ENCODE measurements at places on chromosomes 16 and 17.

GRCh38 chr17:41118721-41119120, 548 bp upstream of the KRTAP4-11 start:
- no peak for DNase-seq

GRCh38 chr16:71894229-71894920, 956 bp upstream of the IST1 start:
- peak; percentile 51 for DNase-seq

- DNase-seq: no peak
These were observed 62.4 kb downstream of the SOX9 start for GRCh38 chr17:72183194-72183685.

DNA sequence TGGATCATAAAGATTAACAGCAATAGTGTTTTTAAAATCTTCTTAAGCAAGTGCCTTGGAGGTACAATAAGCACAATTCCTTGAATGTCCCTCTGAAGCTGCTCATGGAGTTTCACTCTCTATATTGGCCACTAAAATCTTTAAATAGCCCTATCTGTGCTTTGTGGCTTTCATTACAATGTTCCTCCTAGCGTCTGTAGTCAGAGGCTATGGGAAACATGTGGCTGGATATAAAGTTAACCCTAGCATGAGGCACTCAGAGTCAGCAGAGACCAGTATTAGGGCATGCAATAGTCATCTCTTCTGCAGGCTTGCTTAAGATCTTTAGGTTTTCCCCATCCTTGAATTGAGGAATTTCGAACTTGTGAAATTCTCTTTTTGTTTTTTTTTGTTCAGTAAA, 668.2 kb downstream of the CDH11 start:
- no peak for DNase-seq

DNA sequence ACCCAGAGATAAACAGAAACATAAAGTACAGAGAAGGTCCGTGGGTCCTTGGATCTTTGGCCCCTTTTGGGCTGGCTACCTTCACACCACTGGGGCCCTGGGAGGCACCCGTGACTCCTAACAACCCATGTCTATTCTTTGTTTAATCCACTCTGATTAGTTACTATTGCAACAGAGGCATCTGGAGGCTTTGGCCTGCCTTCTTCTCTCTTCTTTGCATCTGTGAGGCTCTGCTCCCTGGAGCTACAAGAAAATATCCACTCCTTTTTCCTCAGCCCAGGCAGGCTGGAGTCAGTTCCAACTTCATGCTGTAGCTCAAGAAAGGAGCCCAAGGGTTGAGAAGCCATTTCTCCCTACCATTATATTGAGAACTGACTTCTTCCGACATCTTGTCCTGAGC, 9.5 kb upstream of the CMIP start:
- no peak for DNase-seq

- DNase-seq: no peak
These were observed 341.5 kb downstream of the SNX29 start for GRCh38 chr16:12317856-12318537.

DNA sequence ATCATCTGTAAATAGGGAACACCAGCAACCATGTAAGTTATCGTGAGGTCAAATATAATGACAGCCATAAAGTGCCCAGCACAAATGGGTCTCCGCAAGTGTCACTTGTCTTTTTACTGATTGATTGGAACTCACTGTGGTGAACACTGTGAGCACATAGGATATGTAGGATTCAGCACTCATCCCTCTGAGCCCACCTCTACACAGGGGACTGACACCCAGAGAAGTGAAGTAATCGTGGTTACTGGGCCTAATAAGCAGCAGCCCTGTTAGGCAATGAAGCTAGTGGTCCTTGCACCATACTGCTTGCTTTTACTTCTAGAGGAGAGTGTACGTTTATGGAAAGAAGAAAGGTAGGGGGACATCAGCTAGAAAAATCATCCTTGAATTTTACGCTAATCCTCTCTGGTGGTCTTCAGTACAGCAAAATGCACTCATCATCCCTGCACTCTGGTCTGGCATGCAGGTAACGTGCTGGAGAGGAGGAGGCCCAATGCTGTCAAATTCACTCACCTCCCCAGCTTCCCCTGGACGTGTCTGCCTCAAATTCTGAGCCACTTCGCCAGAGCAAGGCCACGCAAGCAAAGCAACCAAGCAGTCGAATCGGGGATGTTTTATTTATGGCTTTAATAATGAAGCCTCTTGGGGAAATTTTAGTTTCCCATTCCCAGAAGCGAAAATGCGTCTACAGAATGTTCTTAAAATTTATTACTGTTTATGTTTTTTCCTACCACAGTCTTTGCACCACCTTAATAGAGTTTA, 74.7 kb downstream of the YPEL2 start:
- DNase-seq: no peak

DNA sequence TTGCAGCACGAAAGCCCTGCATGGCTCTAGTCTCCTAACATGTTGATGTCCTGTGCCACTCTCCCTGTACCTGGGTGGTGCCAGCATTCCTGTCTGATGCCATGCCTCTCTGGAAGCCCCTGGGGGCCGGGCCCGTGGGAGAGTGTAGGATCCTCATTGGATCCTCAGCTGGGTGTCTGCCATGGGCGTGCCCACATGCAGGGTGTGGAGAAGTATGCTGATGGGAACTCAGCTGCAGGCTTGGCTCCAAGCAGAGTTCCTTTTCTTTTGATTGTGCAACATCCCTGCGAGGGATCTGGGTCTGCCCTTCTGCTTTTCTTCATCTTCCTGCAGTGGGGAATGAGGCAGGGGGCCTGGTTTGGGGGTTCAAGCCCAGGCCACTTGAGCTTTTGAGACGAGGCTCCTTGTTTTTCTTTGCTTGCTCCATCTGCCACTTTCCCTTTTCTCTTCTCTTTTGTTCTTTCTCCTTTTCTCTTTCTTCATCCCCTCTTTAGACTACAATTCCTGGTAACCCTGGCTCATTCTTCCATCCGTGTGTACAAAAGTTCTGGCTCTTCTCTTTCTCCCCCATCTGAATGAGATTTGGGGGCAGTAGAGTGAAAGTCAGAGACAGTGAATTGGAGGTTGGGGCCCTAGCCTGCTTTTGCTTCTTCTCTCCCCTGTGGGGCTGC, 32.9 kb downstream of the KSR1 start:
- DNase-seq: peak; percentile 42

DNA sequence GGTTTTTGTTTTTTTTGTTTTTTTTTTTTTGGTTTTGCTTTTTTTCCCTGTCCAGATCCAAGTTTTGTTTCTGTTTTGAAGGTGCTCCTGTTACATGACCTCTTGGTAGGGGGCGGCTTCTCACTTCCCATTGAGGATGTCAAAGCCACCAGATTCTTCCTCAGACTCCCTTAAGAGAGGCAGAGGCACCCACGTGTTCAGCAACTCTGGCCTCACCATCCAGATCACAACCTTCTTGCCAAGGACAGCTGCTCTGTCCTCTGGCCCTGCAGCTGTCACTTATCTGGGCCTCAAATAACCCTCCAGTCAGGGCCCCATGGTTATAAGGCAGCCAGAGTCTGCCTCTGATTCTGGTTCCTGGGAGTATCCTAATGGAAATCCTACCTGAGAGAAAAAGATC, 208.5 kb downstream of the STX8 start:
- DNase-seq: no peak

- DNase-seq: no peak
These were observed 99.7 kb upstream of the CDH13 start for GRCh38 chr16:82527101-82527500.

DNA sequence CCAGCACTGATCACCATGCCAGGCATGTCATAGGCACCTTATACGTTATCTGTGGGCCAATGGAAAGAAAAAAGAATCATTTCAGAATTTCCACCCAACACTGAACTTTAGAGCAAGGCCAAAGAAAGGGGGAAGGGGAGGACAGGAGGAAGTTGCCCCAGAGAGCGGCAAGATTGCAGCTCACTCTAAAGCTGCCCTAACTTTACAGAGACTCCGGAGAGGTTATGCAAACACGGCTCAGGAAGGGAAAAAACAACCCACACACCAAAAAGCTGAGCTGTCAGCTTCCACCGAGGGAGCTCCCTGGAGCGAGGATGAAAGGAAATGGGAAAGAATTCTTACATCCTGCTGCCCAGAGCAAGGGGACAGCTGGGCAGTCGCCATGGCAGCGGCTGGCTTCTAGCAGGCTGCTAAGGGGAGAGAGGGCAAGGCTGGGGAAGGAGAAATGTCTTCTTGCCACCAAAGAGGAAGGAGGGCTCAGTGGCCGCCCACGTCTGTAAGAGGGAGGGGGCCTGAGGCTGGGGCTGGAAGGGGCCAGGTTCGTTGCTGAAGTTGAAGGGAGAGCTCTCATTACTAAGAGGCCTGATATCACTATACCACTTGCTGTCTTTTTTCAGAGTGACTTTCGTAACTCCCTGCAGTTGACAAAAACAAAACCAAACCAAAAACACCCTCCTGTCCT, 18.2 kb downstream of the COTL1 start:
- DNase-seq: peak; percentile 57

DNA sequence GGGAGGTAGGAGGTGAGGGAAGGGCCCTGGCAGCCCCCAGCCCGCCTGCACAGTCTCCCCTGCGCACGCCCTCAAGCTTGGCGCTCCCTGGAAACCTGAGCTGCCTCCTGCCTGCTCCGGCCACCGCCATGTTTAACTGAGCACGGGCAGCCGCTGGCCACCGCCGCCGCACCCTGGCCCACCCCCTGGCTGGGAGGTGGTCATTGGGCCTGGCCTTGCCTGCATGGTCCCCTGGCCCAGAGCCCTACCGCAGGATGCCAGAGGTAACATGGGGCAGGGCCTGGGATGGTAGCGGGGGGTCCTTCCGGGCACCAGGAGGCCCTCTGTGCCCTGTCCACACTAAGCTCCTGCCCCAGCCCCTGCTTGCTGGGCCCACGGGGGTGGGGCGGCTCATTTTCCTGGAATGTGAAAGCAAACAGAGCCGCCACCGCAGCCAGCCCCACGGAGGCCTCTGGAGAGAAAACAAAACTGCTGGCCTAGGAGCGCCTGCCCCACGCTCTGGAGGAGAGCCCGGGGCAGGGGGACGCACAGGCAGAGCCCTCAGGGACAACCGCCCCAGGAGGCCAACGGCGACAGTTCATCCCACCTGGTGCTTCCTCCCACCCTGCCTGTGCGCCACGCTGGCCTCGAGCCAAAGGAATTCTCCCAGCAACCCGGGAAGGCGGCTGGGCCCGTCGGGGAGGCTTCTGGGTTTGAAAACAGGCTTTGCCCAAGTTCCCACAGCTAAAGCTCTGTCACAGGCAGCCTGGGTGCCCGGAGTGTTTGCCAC, 8.9 kb downstream of the NHERF2 start:
- no peak for DNase-seq

DNA sequence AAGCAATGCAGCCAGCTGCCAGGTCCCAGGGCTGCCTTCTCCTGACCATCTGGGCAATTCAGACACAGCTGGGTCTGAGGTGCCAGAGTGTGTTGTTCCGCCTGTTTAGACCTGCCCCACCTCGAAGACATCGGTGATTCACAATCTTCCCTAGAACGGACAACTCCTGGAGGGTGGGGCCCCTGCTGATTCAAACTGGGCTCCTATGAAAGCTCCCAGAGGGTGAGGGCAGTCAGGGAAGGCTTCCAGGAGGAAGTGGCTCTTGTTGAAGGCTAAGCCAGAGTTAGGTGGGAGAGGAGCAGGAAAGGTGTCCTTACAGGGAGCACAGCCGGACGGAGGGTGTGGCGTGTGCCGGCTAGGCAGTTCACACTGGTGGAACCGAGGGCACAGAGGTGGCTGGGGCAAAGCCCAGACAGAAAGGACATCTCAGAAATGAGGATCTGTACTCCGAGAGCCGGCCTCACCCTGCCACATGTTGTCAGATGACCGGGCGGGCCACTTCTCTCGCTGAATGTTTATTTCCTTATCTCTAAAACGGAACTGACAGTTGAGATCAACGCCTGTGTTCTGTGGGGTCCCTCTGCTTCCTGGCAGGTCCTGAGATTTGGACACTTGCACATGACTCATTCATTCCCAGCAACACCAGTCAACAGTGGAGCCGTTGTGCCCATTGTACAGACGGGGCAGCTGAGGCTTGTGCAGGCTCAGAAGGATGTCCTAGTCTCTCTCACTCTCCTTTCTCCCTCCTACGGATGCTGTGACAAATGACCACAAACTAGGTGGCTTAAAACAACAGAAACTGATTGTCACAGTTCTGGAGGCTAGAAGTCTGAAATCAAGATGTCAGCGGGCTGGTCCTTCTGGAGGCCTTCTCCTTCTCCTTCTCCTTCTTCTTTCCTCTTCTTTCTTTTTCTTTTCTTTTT, 26.9 kb upstream of the LITAF start:
- peak; percentile 78 for DNase-seq

DNA sequence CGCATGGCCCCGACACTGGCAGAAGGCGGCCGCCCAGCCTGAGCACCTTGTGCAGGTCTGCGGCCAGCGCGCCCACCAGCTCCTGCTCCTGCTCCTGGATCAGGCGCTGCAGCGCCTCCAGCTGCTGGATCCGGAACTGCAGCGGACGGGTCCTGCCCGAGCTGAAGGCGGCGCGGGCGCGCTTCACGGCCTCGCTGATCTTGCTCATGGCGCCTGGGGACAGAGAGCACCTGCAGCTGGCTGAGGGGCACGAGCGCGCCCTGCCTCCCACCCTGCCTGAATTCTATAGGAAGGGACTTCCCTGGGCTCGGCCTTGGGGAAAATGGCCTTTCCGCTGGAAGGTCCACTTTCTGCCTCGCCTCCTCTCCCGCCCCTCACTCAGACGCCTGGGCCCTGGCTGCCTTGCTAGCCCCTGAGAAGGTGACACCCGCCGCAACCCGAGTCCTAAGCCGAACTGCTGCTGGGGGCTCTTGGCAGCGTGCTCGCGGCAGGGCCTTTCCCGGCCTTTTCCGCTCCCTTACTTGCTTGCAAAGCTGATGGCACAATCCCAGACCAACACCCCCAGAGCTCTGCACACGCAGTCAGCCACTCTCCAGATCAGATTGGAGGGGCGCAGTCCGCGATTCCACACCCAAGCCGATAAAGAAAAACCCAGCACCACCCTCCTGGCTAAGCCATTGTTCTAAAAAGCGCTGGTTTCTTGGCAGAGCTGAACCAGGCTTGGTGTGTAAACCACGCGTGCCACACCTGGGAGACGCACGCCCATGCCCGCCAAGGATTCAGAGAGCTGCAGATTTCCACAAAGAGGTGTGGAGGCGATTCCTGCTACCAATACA, 3.0 kb downstream of the ALDH3A1 start:
- peak; percentile 82 for DNase-seq

- DNase-seq: no peak
These were observed 33.0 kb downstream of the NGFR start for GRCh38 chr17:49527927-49528651.

DNA sequence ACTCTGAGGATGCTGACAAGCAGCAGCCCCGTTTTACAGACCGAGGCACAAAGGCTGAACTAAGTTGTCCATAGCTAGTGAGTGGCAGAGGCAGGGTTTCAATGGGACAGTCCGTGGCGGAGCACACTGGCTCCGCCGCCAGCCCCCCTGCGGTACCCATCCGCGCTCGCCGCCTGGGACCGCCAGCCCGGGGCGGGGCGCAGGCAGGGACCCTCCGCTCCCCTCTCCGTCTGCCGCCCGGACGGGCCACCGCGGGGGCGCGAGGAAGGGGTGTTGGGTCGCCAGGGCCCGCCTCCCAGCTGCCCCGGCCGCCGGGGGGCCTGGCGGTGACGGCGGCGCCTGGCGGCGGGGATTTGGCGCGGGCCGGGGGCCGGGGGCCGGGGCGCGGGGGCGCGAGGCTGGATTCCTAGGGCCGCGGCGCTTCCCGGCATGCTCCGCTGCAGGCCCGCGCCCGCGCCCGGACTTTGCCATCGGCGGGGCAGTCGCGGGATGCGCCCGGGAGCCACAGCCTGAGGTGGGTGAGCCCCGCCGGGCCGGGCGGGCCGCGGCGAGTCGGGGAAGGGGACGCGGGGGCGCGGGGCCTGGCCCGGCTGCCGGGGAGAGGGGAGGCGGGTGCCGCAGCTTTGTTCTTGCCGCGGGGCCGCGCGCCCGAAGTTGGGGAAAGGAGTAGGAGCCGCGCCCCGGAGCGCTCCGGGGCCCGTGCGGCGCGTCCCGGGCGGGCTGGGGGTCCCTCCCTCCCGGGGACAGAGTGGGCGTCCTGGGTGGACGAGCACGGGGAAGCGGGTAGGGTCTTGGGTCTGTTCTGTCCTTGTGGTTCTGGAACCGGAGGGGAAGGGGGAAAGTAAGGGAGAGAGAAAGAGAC, at the start of gene TMEM98:
Gene TMEM98, plus strand, starts transcription at position 430 of the 862 bp plus-strand sequence. CDS start 3,376 bp downstream, outside the sequence.
- no peak for DNase-seq
